Activated CD8-positive, alpha-beta T cell treated with anti-CD3 and anti-CD28 coated beads, Interleukin-2, amount 10 ng/mL, durations not matched to agents 7 days and 5 days (primary cell): ENCODE measurements at places on chromosomes 7 and 10.

GRCh38 chr10:103916254-103916653 lies 1.7 kb downstream of the STN1 start:
- no peak for DNase-seq

DNA sequence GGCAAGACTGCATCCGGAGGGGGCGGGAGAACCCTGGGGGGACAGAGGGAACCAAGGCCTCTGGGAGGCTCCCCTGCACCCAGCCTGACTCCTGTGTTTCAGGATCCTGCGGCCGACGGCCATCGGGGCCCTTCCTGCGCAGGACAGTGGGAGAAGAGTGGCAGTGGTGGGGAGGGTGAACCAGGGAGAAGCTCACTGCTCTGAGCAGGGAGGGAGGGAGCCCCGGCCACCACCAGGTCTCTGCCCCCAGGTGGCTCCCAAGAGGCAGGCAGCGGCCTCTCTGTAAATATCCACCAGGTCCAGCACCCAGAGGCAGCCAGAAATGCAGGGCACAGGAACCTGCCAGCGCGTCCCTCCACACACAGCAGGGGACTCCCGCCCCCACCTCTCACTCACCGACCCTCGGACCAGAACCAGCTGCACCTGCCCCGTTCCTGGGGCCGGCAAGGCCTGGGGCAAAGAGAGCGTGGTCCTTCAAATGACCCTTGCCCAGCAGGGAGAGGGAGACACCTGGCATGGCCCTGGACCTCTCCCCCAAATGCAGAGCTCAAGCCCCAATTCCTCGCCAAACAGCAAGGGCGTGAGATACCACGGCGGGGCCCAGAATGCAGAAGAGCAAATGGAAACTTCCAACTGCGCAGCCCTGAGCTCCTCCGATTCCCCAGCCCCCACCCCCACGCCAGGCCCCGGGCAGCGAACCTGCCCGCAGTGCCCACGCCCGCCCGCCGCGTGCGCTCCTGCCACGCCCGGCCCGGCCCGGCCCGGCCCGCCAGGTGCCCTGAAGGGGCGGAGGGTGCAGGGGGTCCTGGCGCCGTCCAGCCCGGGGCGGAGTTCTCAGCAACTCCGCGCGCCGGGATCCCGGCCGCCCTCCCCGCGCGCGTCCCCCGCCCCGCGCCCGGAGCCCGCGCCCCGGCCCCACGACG lies 805 bp downstream of the RASGEF1A start:
- peak; percentile 66 for DNase-seq

- DNase-seq: no peak
Observed at GRCh38 chr10:103849880-103850571, 5.3 kb downstream of the SH3PXD2A start.

GRCh38 chr7:2967705-2968104 lies 76.0 kb downstream of the CARD11 start:
- DNase-seq: no peak

GRCh38 chr10:103280506-103280905 lies 3.6 kb downstream of the INA start:
- DNase-seq: no peak

- no peak for DNase-seq
Observed at GRCh38 chr10:100766693-100767421, 21.5 kb downstream of the PAX2 start.

DNA sequence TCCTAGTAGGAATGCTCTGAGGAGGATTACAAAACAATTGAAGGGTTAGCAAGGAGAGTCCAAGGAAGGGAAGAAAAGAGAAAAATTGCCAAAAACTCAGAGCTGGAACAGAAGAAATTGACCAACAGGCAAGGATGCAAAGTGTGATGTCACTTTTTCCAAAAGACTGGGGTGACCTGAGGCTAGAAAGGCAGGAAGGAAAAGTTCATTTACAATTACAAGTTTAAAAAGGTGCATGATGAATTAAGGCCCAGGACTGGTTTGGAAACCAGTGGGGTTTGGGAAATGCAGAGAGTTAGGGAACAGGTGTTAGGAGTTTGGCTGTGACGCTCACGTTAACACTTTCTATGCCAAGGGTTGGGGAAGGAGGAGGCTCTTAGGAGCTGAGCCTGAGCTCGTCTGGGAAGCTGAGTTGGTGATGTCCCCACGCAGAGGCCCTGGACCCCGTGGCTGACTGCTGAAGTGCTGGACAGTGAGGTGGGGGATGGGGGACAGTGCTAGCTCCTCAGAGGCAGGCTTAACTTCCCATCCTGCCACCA lies 92.6 kb upstream of the PODXL start:
- DNase-seq: no peak

GRCh38 chr7:103781409-103781808 lies 208.0 kb downstream of the RELN start:
- DNase-seq: no peak
